ENCODE measurements at places on chromosomes 13 and 19.

- DNase-seq, result peak; percentile 65
Measured at GRCh38 chr19:17282488-17283125, 906 bp downstream of the ANKLE1 start.

- DNase-seq, result no peak
Measured at GRCh38 chr13:45626731-45627374, 11.3 kb upstream of the ERICH6B start.

DNA sequence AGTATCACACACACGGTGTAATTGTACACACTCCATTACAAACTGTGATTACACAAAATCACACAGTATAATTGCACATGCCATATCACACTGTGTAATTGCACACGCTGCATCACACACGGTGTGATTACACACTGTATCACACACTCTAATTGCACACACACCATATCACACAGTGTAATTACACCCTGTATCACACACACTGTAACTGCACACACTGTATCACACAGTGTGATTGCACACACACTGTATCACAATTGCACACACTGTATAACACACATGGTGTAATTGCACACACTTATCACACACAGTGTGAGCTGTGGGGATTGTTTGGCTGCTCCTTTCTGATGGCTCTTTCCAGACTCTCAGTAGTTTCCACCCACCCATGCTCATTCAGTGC, 162.6 kb upstream of the SGCG start:
- no peak for DNase-seq

DNA sequence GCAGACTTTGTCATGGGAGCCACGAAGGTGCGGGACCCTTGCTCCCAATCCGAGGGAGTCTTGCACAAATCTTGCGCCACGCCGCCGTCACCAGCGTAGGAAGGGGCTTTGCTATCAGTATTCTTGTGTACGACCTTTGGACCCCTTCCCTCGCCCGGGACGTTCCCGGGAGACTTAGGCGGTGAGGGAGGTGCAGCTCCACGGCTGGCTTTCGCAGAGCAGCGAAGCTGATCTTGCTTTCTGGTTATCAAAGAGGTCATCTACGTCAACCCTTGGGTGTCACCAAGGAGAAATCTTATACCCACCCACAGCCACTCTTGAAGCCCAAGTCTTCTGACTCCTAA, 583 bp downstream of the TECR start:
- no peak for DNase-seq

DNA sequence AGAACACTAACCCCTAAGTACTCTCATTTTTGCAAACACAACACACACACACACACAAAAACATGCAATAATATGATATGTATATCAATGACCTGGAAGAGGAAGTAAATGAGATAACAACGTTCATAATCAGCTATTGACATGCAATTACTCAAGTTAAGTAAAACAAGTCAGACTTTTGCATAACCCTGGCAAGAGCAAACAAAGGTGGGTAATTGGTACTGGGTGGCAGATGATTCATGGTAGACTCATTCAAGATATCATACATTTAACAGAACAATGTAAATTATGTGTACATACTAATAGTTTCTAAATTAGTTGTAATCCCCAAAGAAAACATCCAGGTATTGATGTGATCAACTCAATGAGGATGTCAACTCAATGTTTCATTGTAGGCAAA, 508.8 kb downstream of the DACH1 start:
- DNase-seq, result no peak

- DNase-seq, result no peak
Measured at GRCh38 chr19:1259876-1260748, 9.0 kb upstream of the CIRBP start.

DNA sequence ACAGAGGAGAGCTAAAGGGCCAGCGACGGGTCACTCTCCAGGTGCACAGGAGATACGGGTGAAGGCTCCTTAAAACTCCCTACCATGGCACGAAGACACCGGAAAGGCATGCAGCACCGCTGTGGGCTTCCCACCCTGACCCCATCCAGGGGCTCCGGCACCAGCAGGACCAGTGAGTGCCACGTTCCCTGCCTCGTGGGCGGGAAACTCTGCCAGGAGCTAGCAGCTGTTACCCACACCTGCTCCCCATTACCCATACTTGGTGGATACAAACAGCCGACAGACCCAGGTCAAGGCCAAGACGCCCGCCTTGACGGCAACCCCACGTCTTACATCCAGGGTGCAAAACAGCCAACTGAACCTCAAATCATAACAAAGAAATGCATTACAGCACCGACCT, 56.7 kb downstream of the GNG7 start:
- DNase-seq, result no peak

Data from stimulated activated CD8-positive, alpha-beta memory T cell treated with anti-CD3 and anti-CD28 coated beads, Interleukin-12 subunit alpha, Interleukin-12 subunit beta, amount 100 ng/mL, for 1 hour (primary cell).